Activated gamma-delta T cell (primary cell): ENCODE measurements at places on chromosomes 5 and 9.

GRCh38 chr9:90950600-90950999, 149.0 kb downstream of the SYK start:
- DNase-seq: no peak

GRCh38 chr5:98638701-98639100, 134.8 kb upstream of the RGMB start:
- DNase-seq: no peak

DNA sequence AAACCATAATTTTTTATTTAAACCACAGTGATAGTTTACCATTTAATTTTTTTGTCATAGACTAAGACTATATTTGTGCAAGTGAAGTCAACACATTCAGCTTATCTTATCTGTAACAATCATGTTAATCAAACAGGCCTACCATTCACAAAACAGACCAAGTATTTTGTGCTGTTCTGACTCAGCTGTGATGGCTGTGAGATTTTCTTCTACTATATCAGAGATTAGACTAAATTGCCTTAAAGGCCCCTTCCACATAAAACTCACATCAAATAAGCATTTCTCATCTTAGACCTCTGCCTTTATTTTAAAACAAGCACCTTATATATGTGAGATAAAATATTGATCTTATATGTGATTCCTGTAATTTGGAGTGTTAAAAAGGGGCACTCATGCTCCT, 13.4 kb downstream of the CCDC152 start:
- DNase-seq: no peak

- DNase-seq: no peak
Measured at GRCh38 chr5:39368116-39368515, 3.8 kb upstream of the C9 start.

DNA sequence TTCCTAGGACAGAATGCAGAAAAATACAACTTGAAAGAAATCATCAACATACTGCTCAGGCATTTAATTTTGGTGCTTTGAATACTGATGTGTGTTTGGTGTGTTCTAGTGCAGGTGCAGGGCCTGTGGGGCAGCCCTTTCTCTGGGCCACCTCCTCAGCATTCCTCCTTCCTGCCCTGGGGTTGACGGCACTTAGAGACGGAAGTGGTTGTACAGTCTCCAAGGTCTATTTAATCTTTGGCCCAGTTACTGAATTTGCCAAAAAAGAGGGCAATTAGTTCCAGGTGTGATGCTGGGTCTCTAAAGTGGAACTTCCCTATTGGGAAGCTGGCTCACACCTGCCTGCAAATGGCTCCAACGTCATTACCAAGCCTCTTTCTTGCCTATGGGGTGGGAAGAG, 269.0 kb downstream of the SH3GL2 start:
- no peak for DNase-seq

- DNase-seq: peak; percentile 5
Measured at GRCh38 chr5:123036391-123037103, at the start of gene PPIC. TSS of gene PPIC (minus strand) at chr5:123036725. CDS start at chr5:123036625, 100 bp downstream.

DNA sequence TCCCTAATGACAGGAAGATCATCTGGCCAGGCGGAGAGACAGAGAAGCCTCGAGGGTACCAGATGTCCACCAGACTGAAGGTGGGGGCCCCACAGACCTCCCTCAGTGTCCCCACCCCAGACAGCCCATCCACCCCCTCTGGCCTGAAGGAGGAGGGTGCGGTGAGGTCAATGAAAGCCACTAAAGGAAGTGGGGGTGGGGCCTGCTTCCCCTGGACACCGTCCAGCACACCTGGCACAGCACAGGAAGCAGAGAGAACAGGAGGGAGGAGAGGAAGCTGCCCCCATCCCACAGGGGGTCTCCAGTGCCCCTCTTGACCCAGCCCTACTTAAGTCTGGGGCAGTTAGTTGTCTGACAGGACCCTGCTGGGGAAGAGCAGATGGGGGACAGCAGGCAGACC, 11.2 kb downstream of the LRRC26 start:
- no peak for DNase-seq

DNA sequence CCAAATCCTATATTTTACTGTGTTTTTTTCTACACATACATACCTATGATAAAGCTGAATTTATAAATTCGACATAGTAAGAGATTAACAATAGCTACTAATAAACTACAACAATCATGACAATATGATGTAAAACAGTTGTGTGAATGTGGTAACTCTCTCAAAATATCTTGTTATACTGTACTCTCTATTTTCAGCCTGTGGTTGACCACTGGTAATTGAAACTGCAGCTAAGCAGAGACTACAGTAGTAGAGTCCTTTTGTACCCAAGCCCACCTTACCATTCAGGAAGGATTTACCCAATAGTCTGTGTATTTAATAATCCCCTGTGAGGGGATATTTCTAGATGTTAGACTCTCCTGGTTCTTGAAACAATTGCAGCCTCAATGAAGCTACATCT, 86.7 kb downstream of the FAM114A2 start:
- DNase-seq: no peak

GRCh38 chr5:162248107-162248713, 180.6 kb downstream of the GABRG2 start:
- no peak for DNase-seq

DNA sequence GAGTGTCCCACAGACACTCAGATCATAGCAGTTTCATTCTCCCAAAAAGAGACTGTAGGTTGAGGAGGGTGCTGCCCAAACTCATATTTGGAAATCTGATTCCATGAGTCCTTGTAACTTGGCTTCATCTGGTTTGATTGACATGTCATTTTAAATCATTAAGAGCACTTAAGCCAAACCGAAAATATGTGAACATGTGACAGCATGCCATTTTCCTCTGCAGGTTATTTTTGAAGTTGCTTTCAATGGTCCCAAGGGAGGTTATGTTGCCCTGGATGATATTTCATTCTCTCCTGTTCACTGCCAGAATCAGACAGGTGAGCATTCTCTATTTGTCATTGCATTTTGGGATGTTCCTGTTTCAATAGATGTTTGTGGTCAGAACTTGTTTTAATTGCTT, 87.6 kb downstream of the MAMDC2 start:
- DNase-seq: no peak

GRCh38 chr5:147481376-147481775, 28.5 kb downstream of the DPYSL3 start:
- no peak for DNase-seq

GRCh38 chr5:102611312-102611711, 112.5 kb upstream of the SLCO6A1 start:
- no peak for DNase-seq

GRCh38 chr9:21967169-21967568, 27.0 kb downstream of the CDKN2A start:
- DNase-seq: no peak

GRCh38 chr5:113487781-113488644, at the start of gene MCC:
TSS of gene MCC (minus strand) at chr5:113488453.
- peak; percentile 25 for DNase-seq

GRCh38 chr5:56608217-56608925, 207.0 kb upstream of the MAP3K1 start:
- DNase-seq: no peak

- no peak for DNase-seq
Measured at GRCh38 chr9:89254773-89255125, 56.2 kb upstream of the CKS2 start.

- DNase-seq: no peak
Measured at GRCh38 chr5:107919969-107920368, 249.2 kb upstream of the EFNA5 start.

GRCh38 chr5:111584651-111585050, 72.3 kb upstream of the STARD4 start:
- no peak for DNase-seq

GRCh38 chr9:8684978-8685708, 885.6 kb upstream of the DMAC1 start:
- DNase-seq: no peak

- DNase-seq: no peak
Measured at GRCh38 chr9:613771-614347, 227.6 kb upstream of the DMRT1 start.

DNA sequence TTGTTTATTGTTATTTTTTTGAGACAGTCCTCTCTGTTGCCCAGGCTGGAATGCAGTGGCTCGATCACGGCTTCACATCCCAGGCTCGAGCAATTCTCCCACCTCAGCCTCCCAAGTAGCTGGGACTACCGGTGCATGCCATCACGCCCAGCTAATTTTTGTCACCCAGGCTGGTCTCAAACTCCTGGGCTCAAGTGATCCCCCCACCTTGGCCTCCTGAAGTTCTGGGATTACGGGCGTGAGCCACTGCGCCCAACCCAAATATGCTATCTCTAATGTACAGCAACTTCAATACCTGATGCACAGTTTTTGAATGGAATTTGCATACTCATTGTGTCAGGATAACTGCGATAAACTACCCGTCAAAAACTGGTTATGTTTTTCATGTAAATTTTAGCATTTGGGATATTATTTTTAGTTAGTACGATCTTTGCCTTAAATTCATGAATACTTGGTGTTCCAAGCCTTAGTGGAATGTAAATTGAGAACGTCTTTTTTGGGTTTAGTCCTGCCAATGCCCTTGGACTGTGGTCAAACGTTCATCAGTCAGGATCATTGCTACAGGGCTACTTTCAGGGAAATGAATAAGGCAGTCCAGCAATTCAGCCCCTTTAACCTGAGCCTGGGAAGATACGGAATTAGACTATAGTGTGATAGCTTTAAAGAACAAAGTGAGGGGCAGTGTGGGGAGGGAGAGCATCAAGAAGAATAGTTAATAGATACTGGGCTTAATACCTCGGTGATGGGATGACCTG, 4.4 kb downstream of the UGCG start:
- DNase-seq: no peak

DNA sequence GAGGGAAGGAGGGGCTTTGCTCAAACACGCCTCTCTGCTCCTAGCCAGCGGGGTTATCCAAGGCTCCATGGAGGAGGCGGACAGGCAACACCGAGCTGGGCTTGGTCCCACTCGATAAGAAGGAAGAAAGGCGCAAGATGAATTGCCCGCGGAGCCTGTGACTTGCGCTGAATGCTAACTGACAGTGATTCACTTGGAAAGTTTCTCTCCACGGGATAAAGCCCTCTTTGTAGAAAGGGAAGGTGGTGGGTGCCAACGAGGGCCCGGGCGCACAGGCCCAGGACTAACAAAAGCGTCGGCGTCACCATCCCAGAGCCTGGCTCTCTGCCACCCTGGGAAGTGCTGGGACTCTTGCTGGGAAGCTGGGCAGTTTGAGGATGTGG, 76.0 kb downstream of the VAV2 start:
- DNase-seq: no peak

DNA sequence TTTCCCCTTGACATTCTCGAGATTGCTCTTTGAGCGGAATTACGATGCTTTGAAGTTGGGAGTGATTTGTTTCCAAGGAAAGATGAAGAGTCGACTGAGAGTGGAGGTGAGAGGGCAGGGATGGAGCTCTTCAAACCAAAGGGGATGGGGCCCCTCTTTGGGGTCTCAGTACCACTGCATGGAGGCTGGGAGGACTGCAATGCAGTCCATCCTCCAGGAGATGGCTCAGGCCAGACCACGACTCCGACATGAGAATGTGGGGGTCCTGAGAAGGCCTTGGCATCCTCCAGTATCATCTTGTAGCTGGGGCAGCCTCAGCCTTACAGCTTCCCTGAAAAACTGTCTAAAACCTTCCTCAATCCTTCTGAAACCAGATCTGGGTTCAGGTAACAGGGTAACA, 51.1 kb upstream of the CDKN2AIPNL start:
- DNase-seq: no peak

GRCh38 chr9:127491516-127491915, 40.2 kb downstream of the LRSAM1 start:
- DNase-seq: no peak

DNA sequence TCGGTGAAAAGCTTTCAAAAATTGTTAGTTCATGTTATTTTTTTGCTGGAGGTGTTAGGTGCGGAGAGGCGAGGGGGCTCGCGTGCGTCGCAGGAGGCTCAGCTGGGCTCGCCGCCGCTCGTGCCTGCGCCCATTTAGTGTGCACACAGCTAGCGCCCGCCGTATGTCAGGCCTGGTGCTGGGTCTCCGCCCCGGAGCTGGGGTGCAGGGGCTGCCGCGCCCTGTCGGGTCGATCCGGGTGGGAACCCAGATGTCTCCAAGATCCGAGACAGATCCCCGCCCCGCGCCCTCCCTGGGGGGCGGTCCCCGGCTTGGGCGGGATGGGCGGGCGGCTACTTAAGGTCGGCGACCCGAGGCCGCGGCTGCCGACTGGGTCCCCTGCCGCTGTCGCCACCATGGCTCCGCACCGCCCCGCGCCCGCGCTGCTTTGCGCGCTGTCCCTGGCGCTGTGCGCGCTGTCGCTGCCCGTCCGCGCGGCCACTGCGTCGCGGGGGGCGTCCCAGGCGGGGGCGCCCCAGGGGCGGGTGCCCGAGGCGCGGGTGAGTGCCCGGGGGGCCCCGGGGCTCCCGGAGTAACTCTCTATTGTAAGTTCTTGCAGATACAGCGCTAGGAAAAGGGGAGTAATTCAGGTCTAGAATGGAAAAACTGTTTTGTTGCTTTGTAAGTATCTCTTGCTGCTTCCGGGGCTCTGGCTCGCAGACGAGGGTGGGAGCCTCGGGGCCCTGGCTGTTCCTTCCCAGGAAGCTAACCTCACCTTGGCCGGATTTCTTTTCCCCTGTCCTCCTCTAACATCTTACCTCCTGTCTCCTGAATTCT, 31.7 kb downstream of the GSN start:
- DNase-seq: no peak

DNA sequence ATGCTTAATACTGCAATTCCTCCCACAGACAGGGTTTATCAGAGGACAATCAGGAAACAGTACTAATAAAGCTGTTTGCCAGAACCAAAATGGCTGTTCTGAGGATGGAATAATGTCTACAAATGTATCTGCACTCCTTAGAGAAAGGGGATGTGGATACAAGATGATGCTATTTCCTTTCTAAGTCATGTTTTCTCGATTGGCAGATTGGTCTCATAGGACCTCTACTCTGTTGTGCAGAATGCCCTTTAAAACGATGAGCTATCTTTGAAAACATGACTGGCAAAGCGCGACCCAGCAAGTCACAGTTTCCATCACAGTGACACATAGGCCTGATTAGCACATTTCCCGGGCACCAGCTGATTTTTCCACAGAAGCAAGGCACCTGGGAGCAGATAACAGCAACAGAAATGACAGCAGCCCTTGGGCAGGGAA, 54.0 kb downstream of the AOPEP start:
- no peak for DNase-seq

DNA sequence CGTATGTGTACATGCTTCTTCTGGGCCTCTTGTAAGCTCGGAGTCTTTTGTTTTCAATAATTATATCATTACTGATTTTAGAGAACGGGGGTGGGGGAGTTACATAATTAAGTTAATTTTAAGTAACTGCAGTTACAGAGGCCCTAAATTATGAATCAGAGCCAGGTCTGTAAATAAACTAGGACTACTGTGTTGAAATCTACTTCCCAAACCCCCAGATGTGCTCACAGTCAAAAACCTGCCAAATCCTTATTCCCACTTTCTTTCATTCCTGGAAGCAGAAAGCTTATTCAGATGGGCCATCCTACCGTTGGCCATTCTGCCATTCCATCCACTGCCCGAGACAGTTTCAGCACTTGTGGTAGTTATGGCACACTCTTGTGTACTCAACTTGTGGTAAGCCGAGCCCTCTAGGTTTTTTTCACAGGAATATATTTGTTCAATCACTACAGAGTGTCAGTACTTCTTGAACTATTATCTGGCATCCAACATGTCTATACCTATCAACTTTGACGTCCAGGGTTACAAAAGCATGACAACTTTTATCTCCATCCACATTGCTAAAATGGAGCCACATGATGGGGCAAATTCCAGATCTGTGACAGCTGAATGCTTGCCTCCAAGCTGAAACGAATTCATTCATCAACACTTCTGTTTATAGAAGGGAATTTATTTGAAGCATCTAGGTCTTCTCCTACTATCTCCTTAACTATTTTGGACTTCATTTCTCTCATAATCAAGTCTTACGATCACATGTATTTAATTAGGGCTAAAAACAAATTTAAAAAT, 37.8 kb downstream of the GLRX start:
- no peak for DNase-seq
